ENCODE measurements at places on chromosomes 11 and 22.

- DNase-seq = no peak
Observed at GRCh38 chr11:104152941-104153505, 10.9 kb downstream of the PDGFD start.

DNA sequence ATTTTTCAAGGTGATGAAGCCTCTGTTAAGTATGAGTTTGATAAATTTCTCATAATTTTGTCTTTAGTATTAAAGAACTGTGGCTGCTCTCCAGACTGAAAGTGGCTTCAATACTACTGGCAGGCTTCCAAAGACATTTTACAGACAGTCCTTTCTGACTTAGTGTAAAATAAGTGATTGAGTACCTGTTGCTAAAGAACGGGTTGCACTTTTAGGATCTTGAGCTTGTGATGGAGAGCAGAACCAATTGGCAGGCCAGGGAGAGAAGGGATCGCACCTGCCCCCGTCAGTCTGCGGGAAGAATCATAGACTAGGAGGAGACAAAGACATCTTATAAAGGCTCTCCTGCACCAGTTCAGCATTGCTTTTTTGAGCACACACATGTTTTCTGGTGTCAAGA lies 4.4 kb downstream of the NCAM1 start:
- no peak for DNase-seq

DNA sequence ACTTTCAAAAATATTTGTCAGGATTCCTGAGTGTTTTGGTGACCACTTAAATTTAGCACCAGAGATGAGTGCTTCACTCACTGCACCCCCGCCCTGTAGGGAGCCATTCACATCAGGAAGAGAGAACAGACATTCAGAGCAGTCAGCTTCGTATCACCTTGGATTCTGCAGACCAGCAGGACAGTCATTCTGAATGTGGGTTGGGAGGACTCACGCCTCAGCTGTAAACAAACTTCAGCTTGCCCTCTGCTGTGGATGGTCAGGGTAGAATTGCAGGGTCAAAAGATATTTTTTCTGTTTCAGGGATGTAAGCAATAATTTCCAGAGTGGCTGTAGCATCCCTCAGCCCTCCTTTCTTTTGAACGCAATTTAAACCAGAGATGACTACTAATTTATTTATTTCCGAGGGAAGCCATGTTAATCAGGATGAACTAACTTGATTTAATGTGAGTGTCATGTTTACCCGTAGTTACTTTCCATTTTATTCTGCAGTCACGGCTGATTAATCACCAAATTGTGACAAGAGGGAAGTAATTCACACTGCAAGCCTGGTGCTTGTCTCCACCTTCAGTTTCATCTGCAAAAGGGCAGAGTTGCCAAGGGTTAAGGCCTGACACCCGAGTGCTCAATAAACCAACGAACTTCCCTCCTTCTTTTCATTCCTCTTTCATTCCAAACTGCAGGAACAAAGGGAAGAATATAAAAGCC lies 174.2 kb upstream of the DDI1 start:
- DNase-seq = no peak

GRCh38 chr11:100759106-100759505 lies 72.0 kb downstream of the ARHGAP42 start:
- DNase-seq = no peak

DNA sequence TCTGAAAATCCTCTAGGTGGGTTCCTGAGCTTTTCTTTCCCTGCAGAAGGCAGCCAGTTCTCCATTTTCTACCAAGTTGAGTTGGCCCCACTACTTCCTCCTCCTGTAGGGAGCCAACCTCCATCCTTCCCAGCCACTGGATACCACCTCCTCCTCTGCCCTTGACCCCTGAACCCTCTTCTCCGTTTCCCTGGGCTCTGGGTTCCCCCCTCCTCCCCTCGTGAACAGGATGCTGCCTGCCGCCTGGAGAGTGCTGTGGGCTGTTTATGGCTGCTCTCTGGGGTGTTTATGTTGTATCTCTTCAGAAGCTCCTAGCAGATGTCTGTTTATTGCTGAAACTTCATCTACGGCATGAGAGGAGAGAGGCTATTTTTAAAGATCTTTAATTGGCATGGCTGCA lies 8.6 kb downstream of the MICAL2 start:
- DNase-seq = no peak

GRCh38 chr22:44971651-44972362 lies 38.0 kb downstream of the PHF21B start:
- DNase-seq = no peak

DNA sequence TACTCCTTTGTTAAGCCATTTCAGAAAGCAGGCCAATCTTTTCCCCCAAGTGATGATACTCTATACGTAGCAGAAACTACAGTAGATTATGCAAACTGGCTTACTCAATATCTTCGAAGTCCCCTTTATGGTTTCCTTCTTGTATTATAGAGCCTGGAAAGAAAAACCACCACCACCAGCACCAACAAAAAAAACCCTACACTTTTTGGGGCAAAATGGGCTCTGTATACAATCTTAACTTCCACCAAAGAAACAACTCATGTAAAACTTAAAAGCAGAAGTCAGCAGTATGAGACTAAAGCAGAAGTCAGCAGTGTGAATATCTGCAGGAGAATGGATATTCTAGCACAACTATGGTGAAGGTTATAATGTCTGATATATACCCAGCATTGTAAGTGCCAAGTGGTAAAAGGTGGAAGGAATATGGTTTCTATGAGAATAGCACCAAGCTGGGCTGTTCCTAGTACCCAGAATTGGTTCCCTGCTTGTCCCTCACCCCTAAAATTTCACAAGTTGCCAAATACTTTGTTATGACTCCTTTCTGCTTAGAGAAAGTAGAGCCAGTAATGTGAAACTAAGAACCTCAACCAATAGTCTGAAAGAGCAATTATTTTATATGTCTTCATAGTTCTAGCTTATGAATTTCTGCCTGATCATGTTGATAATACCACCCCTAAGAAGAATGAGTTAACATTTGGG lies 252.1 kb downstream of the SBF2 start:
- no peak for DNase-seq

- DNase-seq = no peak
Observed at GRCh38 chr22:30074147-30074546, 6.1 kb upstream of the HORMAD2 start.

- no peak for DNase-seq
Observed at GRCh38 chr11:71971680-71972079, 27.0 kb upstream of the IL18BP start.

DNA sequence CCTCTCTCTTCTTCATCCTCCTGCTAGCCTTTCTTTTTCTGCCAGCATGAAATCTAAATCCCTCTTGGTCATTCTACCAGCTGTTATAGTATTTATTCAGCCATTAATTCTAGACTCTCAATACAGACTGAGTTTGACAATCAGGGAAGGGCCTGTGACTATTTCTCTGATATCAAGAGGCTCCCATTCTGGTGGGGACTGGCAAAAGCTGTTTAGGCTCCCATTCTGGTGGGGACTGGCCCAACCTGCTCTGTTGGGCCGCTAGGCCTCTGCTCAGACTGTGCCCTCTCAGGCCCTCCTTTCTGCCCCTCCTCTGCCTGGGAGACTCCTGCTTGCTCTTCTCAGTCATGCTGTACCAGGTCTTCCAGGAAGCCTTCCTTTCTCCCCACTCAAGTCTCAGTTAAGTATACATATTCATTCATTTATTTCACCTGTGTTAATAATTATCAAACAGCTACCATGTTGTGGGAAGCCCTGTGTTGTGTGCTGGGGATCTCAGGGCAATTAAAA lies 323.7 kb upstream of the NARS2 start:
- DNase-seq = no peak

- DNase-seq = no peak
Observed at GRCh38 chr22:43829904-43830851, 18.1 kb upstream of the EFCAB6 start.

DNA sequence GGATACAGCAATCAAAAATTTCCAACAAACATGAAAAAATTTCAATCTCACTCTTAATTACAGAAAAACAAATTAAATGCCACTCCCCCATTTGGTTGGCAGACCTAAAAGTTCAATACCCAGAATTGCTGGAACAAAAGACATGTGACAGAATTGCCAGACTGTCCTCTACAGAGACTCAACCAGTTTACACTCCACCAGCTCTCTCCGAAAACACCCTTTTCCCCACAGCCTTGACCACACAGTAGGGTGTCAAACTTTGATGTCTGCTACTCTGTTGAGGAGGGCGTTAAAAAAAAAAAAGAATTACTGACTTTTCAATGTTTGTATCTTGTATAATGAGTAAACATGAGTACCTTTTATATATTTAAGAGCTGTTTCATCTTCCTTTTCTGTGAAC lies 44.7 kb upstream of the YPEL1 start:
- DNase-seq = no peak

DNA sequence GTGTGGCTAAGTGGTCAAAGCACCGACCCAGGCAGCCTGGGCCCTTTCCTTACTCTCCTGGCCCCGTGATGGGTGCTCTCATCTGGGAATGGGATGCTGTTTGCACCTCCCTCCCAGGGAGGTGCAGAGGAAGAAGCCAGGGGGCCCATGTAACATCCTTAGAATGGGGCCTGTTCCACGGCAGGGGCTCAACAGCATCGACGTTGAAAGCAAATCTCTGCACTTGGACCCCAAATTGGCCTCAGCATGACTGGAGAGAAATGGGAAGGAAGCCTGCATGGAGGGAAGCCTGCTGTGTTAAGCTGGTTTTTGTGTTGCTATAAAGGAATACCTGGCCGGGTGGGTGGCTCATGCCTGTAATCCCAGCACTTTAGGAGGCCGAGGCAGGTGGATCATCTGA lies 1288.4 kb downstream of the TBC1D22A start:
- no peak for DNase-seq

DNA sequence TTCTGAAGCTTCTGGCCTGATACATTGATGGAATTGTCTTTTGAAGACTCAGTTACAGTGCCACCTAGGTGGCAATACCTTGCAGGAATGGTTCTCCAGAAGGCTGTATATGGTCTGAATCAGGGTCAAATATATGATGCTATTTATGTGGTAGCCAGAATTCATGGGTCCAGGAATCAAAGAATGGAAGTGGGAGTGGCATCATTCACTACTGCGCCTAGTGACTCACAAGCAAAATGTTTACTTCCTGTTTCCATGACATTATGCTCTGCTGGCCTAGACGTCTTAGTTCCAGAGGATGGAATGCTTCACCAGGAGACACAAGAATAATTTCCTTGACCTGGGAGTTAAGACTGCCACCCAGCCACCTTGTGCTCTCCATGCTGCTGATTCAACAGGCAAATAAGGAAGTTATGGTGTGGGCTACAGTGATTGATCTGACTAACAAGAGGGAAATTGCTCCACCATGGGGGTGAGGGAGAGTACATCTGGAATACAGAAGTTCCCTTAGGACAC lies 491.8 kb downstream of the ETS1 start:
- no peak for DNase-seq

DNA sequence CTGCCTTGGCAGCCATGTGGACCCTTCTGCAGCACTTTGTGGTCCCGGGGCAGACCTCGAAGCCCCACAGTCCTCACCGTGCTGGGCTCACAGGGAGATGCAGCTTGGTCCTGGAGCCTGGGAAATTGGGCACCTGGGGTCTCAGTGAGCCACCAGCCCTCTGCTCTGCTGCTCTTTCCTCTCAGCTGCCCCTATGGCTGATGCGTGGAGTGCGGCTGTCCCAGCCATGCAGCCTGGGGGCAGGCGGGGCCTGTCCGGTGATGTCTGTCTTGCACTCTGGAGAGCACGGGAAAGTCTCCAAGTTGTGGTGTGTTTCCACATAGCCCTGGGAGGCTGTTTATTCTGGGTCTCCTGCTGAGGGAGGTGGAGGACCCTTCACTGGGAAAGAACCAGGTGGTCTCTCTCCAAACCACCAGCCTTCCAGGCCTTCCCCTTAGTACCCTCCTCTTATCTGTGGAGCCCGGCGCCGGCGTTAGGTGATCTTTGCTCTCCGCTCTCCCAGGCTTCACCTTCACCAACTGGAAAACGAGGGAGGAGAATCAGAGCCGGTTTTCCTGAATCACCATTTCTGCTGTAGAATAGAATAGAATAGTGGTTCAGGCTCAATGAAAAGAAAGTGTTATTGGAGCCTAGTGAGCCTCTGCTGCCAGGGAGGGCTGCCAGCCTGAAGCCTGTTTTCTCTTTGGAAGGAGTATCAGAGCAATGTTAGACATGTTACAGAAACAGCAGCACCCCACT lies 41.2 kb upstream of the GRAMD4 start:
- no peak for DNase-seq

DNA sequence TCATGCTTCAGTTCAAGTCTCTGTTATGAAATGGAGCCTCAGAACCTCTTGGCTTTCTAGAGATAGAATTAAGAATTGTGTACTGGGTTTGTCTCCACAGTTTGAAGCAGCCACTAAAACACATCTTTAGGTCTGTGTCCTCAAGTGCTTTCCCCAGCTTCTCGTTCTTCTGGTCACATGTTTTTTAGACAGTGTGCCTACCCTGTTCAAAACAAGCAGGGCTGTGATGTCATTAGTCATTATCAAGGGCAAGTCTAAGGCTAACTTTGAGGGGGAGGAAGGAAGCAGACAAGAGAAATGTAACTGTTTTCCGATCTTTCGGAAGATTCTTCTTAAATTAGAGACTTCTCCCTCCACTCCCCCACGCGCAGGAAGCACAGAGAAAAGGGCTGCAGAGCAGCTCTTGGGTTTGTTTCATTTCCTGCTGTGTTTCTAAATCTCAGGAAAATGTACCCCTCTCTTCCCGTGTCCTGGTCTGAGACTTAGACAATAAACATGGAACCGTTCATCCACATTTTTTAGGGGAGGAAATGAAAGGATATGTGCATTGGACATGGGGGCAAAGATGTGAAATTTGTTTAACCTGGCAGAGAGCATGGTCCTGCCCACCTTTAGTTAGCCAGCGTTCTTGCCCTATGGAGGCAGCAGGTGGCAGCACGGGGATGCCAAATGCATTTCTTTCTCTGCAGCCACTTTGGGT lies 3.1 kb downstream of the AKIP1 start:
- peak; percentile 24 for DNase-seq

GRCh38 chr11:32072872-32073643 lies 17.8 kb upstream of the RCN1 start:
- no peak for DNase-seq

GRCh38 chr11:12003815-12004214 lies 4.6 kb downstream of the DKK3 start:
- DNase-seq = no peak

DNA sequence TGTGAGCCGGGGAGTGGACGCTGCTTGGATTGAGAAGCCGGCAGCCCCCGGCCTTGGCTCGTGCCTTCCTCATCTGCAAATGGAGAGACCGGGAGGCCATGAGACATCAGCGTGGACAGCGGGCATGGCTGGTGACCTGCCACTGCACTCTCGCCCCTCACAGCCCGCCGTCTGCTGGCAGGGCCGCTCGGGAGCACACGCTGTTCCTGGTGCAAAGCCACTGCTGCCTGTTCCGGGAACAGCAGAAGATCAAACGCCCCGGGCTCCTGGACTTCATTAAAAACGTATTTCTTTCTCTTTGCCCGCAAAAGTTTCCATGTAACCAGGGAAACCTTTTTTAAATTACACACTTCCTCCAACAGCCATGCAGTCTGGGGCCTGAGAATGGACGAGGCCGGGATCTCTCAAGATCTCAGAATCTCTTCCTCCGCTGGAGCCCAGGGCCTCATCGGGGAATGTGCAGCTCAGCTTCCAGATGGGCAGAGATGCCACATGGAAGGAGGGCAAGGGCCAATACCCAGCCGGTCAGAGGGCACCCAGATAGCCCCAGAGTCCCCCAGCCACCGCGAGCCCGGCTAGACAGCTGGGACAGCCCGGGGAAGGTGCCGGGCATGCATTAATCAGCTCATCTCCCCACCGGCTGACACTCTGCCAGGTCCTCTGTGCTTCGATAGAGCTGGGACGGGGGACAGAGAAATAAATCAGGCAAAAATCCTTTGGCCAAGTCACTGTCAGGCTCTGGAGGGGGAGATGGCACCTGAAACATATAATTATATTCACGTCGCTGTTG lies 62.8 kb upstream of the PRR5 start:
- DNase-seq = no peak
